ENCODE measurements at places on chromosomes 12 and 14. TPM values are rescaled to one million over a fixed set of nuclear protein-coding genes. Genes with fewer than 3 reads are reported as not detected.

The PIWIL1 gene
- total RNA-seq, result 0.31 TPM

The KCTD10 gene
- 72.1 TPM for total RNA-seq

The SDSL gene
- total RNA-seq, result 22.8 TPM

The AQP6 gene
- total RNA-seq, result 12.0 TPM

The FAM90A1 gene
- 0.54 TPM for total RNA-seq

The DNAJC22 gene
- 16.2 TPM for total RNA-seq

The CIROP gene
- total RNA-seq, result not detected

GRCh38 chr12:6084969-6085450 lies 39.5 kb downstream of the VWF start:
- peaks cover 3% of the 10 kb centered on the region for H3K4me1 ChIP-seq
- H3K27ac ChIP-seq, result peak overlapping the region; percentile 65
- H3K4me3 ChIP-seq, result no peak overlapping the region
- no peaks in the 10 kb centered on the region for H3K36me3 ChIP-seq
- no peak for DNase-seq
- no peaks in the 10 kb centered on the region for H3K27me3 ChIP-seq

DNA sequence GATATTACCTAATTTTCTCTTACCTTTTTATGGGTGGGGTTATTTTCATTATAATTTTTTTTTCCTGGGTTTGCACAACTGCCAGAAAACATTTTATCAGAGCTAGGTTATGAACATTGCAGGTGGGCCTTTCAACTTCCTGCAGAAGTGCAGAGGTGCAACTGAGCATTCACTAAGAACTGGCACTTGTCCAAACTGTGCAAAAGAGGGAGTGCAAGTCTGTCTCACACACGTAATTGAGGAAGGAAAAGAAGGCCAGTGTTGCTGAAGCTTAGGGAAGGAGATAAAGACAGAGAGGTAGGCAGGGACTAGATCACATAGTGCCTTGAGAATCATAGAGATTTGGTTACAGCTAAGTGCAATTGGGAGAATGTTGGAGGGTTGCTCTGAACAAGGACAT lies 14.1 kb upstream of the AMN1 start:
- H3K27ac ChIP-seq, result no peak overlapping the region
- H3K4me1 ChIP-seq, result no peaks in the 10 kb centered on the region
- no peaks in the 10 kb centered on the region for H3K27me3 ChIP-seq
- H3K4me3 ChIP-seq, result no peak overlapping the region
- DNase-seq, result no peak
- no peaks in the 10 kb centered on the region for H3K36me3 ChIP-seq

- no peaks in the 10 kb centered on the region for H3K36me3 ChIP-seq
- H3K27ac ChIP-seq, result peak overlapping the region; percentile 59
- peak; percentile 48 for DNase-seq
- no peaks in the 10 kb centered on the region for H3K27me3 ChIP-seq
Measured at GRCh38 chr14:75399843-75400775, 27.7 kb upstream of the JDP2 start.

GRCh38 chr12:72448089-72448488 lies 175.9 kb downstream of the TRHDE start:
- H3K4me1 ChIP-seq, result no peaks in the 10 kb centered on the region
- H3K27me3 ChIP-seq, result no peaks in the 10 kb centered on the region
- H3K4me3 ChIP-seq, result no peak overlapping the region
- no peak overlapping the region for H3K27ac ChIP-seq

- H3K4me3 ChIP-seq, result no peak overlapping the region
- DNase-seq, result no peak
- no peaks in the 10 kb centered on the region for H3K27me3 ChIP-seq
- no peak overlapping the region for H3K27ac ChIP-seq
- H3K36me3 ChIP-seq, result no peaks in the 10 kb centered on the region
Measured at GRCh38 chr14:54893151-54893760, 9.4 kb downstream of the GCH1 start.

GRCh38 chr14:69673104-69673503 lies 61.7 kb downstream of the SUSD6 start:
- no peaks in the 10 kb centered on the region for H3K36me3 ChIP-seq
- H3K4me3 ChIP-seq, result no peak overlapping the region
- DNase-seq, result no peak
- H3K4me1 ChIP-seq, result peaks cover 56% of the 10 kb centered on the region
- H3K27me3 ChIP-seq, result no peaks in the 10 kb centered on the region
- peak overlapping the region; percentile 66 for H3K27ac ChIP-seq

DNA sequence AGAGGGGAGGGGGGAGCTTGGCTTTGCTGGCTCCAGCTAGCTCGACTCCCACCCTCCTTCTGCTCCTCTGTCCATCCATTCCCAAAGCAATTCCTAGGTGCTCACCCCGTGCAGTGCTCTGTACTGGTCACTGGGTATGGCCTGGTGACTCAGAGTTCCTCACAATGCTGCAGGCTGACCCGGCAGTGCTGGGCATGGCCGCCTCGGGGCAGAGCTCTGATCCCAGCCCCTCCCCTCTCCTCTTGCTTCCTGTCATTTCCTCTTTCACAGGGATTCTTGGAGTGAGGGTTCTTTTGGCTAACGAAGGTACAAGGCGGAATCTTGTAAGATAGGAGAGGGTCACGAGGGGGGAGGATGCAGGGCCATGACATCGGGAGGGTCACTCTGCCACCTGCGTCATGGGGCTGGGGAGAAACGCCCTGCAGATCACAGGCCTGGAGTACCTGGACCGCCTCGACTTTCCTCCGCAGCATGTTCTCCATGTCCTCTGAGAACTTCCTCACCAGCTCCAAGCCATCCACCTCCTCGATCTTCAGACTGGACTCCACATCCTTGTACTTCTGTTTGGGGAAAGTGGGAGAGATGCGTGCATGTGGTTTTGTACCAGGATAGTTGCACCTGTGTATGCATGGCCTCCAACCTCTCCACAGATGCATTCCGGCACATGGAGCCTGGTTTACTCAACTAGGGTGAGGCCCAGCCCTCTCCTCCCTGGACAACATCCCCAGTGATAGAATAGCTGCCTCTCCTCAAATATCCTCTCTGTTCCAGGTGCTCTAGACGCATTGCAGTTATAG lies 5.7 kb downstream of the CACNA2D4 start:
- no peaks in the 10 kb centered on the region for H3K27me3 ChIP-seq
- H3K4me3 ChIP-seq, result no peak overlapping the region
- H3K36me3 ChIP-seq, result no peaks in the 10 kb centered on the region
- no peak for DNase-seq
- no peak overlapping the region for H3K27ac ChIP-seq

GRCh38 chr12:112270673-112271072 lies 111.6 kb downstream of the HECTD4 start:
- H3K27me3 ChIP-seq, result no peaks in the 10 kb centered on the region
- no peak for DNase-seq
- no peak overlapping the region for H3K27ac ChIP-seq
- peaks cover 25% of the 10 kb centered on the region for H3K36me3 ChIP-seq
- H3K4me3 ChIP-seq, result no peak overlapping the region

DNA sequence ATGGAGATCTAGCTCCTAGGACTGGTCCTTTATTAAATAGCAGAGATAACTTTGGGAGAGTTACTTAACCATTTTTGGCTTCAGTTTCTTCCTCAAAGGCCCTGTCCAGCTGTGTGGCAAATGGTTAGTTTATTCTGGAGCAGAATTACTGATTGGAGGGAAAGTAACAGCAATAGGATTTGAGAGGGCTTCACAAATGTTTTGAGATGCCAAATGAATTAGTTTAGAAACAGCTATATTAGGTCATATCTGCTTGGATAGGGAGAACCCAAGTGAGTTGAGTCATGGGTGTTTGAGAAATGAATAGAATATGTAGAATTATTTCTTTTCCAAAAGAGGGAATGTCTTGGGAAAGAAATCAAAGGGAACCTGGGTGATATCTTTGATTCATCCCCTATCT lies 17.5 kb downstream of the RASSF3 start:
- H3K27me3 ChIP-seq, result no peaks in the 10 kb centered on the region
- H3K4me1 ChIP-seq, result no peaks in the 10 kb centered on the region
- H3K4me3 ChIP-seq, result no peak overlapping the region
- H3K36me3 ChIP-seq, result no peaks in the 10 kb centered on the region

GRCh38 chr14:32709027-32709426 lies 229.7 kb upstream of the NPAS3 start:
- H3K4me3 ChIP-seq, result no peak overlapping the region
- H3K27ac ChIP-seq, result peak overlapping the region; percentile 43
- H3K4me1 ChIP-seq, result no peaks in the 10 kb centered on the region
- no peaks in the 10 kb centered on the region for H3K36me3 ChIP-seq

DNA sequence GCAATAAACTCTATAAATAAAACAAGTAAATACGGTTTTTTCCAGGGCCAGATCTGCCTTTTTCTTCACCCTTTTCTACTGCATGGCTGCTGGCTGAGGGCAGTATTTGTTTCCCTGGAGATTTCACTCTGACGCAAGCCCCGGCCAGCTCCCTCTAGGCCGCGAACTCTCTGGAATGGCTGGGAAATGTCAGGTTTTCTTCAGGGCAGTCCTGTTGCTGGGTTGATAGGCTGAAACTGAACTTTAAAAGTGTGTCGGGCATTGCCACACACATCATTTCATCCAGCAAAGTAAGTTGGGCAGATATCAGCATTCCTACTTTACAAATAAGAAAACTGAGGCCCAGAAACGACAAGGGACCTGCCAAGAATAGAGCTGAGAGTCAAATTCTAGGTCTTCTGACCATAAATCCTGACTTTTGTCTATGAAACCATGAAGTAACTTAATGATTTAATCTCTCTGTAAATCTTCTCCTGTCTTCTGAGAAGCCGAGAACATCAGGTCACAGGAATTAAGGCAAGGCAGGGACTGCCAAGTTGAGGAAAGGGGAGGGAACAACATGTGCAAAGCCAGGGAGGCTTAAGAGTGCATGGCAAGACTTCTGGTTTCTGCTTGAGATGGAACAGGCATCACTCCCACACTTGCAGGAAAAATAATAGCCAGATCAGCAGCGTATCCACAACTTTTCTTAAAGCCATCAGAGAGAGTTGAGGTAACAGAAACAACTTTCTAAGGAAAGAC lies 205.0 kb upstream of the CCDC196 start:
- H3K4me1 ChIP-seq, result no peaks in the 10 kb centered on the region
- H3K27me3 ChIP-seq, result no peaks in the 10 kb centered on the region
- no peak overlapping the region for H3K4me3 ChIP-seq
- peak overlapping the region; percentile 33 for H3K27ac ChIP-seq

DNA sequence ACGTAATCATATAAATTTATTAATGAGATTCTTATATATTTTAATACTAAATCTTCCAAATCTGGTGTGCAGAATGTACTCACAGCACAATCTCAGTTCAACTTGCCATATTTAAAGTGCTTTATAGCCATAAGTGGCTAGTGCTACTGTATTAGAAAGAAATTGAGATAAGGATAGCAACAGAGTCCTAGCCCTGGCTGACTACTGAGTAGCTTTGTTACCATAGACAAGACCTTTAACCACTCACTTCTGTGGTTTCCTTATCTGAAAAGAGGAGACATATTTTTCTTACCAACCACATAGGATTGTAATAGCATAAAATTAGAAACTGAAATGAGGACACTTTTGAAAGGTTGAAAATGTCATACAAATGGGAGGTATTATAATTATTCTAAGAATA lies 2.0 kb upstream of the CHURC1 start:
- no peaks in the 10 kb centered on the region for H3K36me3 ChIP-seq
- no peak overlapping the region for H3K4me3 ChIP-seq
- no peaks in the 10 kb centered on the region for H3K4me1 ChIP-seq
- no peak for DNase-seq
- H3K27me3 ChIP-seq, result no peaks in the 10 kb centered on the region
- no peak overlapping the region for H3K27ac ChIP-seq

DNA sequence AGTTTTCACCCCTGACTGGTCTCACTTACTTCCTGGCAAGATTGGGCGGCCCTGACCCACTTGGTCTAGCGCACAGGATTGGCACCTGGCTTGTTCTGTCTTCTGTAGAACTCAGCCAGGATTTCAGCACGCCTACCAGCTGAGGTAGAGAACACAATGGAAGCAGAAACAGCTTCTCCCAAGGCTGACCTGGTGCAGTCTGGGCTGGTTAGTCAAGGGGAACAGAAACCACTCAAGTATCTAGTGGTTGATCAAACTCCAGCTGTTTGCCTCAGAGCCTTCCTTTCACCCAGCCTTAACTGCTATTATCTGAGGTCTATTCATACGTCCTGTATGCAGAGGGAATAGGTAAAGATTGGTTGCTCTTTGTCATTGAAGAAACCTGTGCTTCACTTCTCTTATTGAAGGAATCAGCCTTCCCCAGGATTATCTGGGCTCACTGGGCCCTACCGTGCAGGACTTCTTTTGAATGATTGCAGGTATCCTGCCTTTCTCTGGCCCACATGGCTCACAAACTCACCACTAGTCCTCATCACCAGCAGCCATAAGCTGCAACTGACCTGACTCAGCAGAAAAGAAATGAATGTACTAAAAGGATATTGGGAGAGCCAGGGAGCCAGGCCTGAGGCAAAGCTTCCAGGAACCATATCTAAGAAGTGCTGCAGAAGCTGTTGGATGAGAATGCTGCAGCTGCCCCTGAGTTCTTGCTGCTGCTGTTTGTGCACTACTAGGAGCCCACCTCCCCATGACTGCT lies 2.5 kb upstream of the PLEKHD1 start:
- peaks cover 4% of the 10 kb centered on the region for H3K27me3 ChIP-seq
- H3K36me3 ChIP-seq, result no peaks in the 10 kb centered on the region
- DNase-seq, result no peak
- H3K4me1 ChIP-seq, result no peaks in the 10 kb centered on the region
- no peak overlapping the region for H3K27ac ChIP-seq

GRCh38 chr12:129662234-129662633 lies 241.6 kb downstream of the TMEM132D start:
- no peak overlapping the region for H3K27ac ChIP-seq
- H3K4me3 ChIP-seq, result no peak overlapping the region
- H3K27me3 ChIP-seq, result no peaks in the 10 kb centered on the region
- DNase-seq, result no peak
- no peaks in the 10 kb centered on the region for H3K4me1 ChIP-seq

GRCh38 chr12:24483732-24484131 lies 465.2 kb downstream of the BCAT1 start:
- H3K27me3 ChIP-seq, result no peaks in the 10 kb centered on the region
- no peaks in the 10 kb centered on the region for H3K36me3 ChIP-seq
- DNase-seq, result no peak
